T-helper 22 cell (primary cell): ENCODE measurements at places on chromosomes 6 and 20.

DNA sequence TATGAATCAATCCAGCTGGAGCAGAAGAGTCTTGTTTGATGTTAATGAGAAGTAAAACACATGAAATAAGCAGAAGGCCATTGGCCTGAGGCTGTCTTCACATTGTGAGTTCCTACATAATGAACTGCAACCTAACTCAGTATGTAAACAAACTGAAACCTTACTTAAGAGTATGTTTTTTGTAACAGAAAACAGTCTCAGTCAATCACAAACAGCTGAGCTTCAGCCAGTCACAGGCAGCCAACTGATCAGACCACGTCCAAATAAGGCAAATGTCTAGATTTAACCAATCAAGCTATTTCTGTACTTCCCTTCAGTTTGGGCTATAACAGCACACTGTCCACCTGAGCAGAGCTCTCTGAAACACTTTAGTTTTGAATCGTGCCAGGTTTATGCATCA lies 234.7 kb downstream of the TRDN start:
- DNase-seq: no peak

- no peak for DNase-seq
Measured at GRCh38 chr6:153106021-153106420, 25.1 kb downstream of the RGS17 start.

GRCh38 chr6:51963980-51964379 lies 123.4 kb downstream of the PKHD1 start:
- no peak for DNase-seq

DNA sequence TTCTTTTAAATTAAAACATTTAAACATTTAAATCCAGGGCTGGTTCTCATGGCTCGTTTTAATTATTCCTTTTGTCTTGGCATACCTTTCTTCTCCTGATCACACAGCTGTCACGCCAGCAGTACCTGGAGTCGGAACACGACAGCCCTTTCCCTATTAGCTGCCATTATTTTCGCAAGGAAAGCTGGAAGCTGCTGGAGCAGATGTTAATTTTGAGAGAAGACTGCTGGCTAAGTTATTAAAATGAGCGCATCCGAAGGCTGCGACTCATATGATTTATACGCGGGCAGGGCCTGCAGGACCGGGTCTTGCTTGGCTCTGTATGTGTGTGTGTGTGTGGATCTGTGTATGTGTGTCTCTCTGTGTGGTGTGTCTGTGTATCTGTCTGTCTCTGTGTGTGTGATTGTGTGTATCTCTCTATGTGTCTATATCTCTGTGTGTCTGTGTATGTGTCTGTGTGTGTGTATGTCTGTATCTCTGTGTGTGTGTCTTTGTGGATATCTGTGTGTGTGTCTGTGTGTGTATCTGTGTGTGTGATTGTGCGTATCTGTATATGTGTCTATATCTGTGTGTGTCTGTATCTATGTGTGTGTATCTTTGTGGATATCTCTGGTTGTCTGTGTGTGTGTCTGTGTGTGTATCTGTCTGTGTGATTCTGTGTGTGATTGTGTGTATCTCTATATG lies 191.5 kb downstream of the CDH4 start:
- DNase-seq: no peak

GRCh38 chr6:114051031-114051430 lies 80.1 kb upstream of the HDAC2 start:
- no peak for DNase-seq

DNA sequence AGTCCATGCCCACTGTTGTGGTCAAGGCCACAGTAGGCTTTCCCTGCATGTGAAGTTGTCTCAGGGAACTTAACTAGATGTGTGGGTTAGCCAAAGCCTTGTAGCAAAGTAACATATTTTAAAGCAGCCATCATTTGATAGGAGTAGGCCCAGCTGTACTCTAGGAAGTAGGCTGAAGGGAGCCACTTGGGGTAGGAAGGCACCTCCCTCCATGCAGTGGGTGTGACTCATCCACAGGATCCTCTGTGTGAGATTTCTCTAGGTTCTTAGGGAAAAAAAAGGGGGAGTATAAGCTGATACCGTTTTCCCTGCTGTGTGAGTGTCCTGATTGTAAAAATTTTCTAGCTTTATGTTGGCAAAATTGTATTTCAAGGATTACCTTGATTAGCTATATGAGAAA lies 44.7 kb downstream of the VAPB start:
- DNase-seq: no peak

DNA sequence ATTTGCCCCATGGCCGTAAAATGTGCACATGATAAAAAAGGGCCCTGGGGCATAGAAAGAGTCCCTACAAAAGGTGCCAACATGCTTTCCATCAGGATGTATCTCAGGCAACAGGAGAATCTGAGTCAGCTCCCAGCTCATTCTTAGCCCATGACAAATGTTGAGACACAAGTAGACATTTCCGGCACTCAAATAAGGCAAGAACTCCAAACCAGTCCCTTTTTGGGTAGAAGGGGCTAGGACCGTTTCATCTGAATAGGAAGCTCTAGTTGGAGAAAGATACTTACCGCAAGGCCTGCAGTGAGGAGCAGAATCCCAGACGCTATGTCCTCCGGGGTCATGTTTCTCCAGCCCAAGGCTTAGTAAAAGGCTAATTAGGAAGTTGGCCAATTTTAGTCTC lies 261.0 kb upstream of the RIN2 start:
- DNase-seq: no peak

DNA sequence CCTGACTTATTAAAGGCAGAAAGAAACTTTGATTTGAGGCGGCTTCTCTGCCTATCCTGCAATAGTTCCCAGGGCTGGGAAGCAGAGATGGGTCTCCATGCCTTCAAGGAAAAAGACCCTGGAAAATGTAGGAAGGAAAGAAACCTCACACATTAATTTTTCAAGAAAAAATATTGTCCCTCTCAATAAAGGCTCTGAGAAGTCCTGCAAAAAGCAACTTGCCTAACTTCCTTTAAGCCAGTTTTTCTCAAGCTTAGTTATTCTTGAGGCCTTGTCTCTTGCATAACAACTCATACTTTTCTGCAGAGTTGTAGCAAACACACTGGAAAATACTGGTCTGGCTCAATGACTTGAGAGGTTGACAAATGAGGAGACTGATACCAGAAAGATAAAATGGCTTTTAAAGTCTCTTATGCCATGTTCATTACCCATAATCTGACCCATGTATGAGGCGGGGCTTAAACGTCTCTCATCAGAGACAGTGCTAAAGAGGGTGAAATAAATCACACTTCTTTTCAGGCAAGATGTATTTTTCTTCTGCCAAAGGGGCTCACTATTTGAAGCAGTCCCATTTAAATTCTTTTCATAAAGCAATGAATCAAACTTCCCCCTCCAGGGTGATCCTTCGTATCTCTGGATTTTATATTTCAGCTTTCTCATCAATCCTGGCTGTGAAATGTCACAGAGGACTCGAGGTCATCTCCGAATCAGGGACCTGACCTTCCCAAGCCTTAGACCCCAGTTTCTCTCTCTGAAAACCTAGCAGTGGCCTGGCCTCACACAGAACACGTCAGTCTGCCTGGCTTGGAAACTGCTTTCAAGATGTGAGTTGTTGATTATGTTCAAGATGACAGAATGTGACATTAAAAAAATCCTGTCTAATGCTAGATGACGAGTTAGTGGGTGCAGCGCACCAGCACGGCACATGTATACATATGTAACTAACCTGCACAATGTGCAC lies 82.3 kb upstream of the KCNG1 start:
- DNase-seq: no peak

DNA sequence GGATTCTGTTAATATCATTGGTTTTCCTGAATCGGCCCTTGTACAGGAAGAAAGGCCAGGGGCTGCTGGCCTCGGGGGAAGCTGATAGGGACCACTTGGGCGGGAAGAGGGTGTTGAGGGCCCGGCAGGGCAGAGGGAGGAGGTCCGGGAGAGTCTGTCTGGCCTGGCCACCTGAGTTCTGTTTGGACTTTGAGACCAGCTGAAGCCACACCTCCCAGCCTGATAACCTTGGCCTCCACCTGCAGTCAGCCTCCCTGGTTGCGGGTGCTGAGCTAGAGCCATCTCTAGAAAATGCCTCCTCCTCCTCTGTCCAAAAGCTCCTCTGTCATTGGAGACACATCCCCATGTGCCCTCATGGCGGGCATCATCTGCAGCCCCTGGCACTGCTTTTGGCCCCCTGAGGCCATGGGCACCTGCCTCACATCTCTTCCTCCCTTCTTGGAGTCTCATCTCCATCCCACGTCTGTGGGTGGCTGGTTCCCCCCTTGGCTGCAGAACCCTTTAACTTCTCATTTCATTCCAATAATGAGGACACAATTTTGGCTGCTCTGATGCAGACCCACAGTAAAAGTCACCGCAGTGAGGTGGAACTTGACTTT lies 16.6 kb downstream of the APCDD1L start:
- DNase-seq: no peak

GRCh38 chr20:45183084-45183483 lies 8.4 kb downstream of the PI3 start:
- no peak for DNase-seq

GRCh38 chr20:18992418-18992817 lies 178.8 kb downstream of the SCP2D1 start:
- no peak for DNase-seq

DNA sequence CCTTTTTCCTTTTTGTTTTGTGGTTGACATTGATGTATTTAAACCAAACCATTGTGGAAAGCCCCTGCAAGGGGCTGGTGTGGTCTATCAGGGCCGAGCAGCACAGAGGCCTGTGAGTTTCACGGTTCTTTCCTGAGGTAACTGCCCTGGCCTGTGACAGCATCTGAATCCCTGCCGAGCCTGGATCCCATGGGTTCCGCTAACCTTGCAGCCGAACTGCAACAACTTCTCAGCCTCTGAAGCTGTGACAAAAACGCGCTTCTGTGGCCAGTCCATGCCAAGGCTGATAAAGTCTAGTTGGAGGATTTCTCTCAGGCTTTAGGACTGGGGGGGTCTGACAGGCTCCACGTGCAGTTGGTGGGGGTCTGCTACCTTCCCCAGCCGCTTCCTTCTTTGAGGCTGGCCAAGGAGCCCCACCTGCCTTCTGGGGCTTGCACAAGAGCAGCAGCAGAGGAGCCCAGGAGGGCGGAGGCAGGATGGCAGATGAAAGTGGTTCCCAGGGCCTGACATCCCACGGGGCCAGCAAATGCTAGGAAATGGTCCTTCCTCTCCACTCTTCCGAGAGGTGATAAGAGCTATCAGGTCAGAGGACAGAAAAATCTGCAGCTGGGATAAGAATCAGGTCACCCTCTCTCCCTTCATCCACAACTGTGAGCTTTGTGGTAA lies 150.9 kb downstream of the PREX1 start:
- no peak for DNase-seq

- DNase-seq: no peak
Measured at GRCh38 chr6:150857945-150858308, 7.6 kb upstream of the MTHFD1L start.

DNA sequence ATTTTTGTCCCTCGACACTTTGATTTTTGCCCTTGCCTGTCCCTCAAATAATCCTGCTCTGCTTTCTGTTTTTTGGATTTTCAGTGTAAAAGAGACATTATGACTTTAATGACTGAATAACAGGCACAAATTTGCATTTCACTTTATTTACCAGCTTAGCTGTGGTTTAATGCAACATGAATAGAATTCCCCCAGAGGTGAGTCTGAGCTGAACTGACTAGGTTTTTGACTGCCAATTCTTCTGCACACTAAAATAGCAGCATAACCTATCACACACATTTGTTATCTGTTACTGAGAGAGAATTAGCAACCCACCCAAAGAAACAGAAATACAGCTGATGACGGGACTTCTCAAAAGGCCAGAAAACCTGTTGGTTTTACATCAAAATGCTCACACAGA lies 3.9 kb upstream of the RBM24 start:
- no peak for DNase-seq

DNA sequence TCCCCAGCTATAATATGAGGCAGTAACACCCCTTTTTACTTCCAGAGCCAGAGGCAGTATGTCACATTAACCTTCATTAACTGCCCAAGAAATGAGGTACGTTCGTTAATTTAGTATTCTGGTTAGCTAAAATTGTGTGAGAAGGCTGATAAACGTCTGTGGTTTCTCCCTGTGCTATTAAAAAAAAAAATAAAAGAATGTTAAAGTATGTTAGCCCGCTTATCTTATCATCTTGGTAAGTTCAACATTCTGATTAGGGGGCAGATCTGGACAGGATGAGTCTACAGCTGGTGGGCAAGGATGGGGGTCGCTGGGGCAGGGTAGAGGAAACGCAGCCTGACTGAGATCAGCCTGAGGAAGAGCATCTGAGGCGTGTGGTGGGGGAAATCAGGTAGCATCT lies 154.0 kb downstream of the PRL start:
- no peak for DNase-seq

GRCh38 chr6:39231521-39232243 lies 2.4 kb upstream of the KCNK5 start:
- DNase-seq: no peak

DNA sequence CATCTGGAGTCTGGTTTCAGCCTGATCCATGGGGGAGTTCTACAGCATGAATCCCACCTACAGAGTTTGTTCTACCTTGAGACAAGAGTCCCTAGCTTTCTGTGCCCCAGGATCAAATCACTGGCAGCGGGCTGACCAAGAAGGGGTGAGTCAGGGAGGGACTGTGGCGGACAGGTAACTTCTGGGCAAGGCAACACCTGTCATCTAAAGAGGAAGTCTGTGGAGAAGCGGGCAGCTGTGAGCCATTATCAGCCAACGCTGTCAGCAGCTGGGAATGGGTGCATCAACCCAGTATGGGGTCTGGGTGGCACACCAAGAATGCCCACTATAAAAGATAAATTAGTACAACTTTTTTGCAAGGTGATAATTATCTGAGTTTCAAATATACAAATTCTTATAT lies 45.9 kb downstream of the UBE3D start:
- no peak for DNase-seq

- DNase-seq: no peak
Measured at GRCh38 chr6:42226161-42226611, 8.5 kb upstream of the MRPS10 start.

DNA sequence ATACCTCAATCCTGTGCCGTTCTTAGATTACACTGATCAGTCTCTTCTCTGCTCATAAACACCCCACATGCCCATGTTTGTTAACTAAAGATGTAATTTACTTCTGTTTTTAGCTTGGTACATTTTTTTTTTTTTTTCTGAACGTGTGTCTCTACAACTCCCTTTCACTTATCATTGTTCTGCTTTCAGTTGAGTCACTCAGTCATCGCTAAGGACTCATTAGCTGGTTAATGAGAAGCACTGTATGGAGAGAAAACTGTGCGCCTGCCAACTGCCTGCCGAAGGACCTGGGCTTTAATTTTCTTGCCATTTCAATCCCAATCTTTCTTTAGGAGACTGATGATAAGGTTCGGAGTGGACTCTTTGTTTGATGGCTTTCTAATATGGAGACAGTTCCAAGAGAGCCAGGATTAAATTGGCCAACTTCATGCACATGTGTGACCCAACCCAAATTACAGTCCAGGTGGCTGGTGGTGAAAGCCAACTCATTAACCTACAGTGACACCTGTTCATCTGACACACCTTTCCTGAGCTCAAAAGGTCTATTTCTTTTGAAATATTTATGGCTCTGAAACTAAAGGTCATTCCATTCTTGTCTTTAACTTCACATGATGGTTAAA lies 334.1 kb downstream of the BCKDHB start:
- DNase-seq: no peak
